IPS-NIHi11 (cell line): ENCODE measurements at places on chromosomes 16 and 17.

GRCh38 chr16:72508191-72508590 is 336.2 kb upstream of the PMFBP1 start:
- no peak for DNase-seq

DNA sequence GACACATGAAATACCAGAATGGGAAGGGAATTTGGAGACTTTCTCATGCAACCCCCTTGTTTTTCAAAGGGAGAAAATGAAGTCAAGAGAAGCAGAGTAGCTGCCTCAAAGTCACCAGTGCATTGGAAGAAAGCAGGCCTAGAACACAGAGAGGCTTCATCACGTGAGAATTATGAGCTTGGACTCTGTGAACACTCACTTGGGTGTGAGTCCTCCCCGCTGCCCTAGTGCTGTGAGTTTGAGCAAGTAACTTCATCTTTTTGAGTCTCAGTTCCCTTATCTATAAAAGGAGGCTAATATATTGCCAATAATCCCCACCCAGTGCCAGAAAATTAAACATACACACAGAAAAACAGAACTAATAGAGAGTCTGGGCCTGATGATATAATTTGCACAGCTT is 315.8 kb downstream of the XYLT1 start:
- no peak for DNase-seq

GRCh38 chr17:83080579-83080857 is 1.1 kb downstream of the METRNL start:
- DNase-seq: no peak

- no peak for DNase-seq
Observed at GRCh38 chr16:967077-967541, 3.7 kb downstream of the LMF1 start.
